ENCODE measurements at places on chromosomes 2 and 18.

GRCh38 chr2:132860220-132860619 lies 190.2 kb upstream of the LYPD1 start:
- DNase-seq: no peak

DNA sequence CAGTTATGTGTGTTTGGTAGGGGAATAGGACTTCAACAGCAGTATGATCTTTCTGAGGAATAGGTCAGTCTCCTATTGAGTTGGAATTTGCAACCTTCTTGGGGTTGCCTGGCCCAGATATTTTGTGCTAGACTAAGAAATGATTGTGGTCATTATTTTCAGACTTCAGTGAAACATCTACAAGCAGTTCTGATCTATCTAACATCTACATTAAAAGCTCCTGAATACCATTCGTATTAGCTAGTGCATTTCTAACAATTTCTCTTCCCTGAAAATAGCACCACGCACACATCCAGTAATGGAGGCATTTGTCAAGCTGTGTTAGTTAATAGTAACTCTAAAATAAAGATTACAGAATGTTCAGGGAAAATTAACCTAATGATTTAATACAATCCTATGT lies 179.3 kb downstream of the FIGN start:
- no peak for DNase-seq

GRCh38 chr2:14137643-14138042 lies 494.9 kb upstream of the LRATD1 start:
- DNase-seq: no peak

DNA sequence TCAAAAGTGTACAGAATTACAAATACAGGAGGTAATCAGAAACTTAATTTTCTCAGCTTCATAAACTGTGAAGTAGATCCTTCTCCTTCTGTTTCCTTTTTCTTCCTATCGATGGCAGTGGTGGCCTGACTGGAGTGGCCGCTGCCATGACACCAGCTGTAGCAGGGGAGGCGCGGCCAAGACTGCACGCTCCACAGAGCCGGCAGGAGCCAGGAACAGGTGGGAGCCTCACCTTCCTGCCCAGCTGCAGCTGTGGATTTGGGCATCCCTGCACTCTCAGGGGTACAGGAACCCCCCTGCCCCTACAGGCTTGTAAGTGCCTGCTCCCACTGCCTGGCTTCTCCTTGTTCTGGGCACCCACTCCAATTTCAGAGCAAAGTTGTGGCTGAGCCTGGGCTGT lies 76.1 kb downstream of the EPB41L3 start:
- no peak for DNase-seq

DNA sequence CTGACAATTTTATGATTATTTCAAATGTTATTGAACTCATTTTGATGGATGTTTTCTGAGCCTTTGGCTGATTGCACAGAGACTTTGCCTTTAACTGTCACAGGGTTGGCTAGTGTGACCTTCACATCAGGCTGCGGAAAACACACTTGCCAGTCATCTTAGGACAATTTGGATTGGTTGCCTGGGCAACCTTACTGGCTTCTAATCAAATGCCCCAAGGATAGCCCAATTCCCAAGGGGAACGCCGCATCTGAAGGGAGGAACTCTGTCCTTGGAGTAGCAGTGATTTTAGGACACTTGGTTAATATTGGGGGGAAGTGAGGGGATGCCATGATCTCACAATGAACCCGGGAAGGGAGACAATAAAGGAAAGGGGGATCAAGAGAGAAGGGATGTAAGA lies 29.5 kb downstream of the OSBPL6 start:
- no peak for DNase-seq

DNA sequence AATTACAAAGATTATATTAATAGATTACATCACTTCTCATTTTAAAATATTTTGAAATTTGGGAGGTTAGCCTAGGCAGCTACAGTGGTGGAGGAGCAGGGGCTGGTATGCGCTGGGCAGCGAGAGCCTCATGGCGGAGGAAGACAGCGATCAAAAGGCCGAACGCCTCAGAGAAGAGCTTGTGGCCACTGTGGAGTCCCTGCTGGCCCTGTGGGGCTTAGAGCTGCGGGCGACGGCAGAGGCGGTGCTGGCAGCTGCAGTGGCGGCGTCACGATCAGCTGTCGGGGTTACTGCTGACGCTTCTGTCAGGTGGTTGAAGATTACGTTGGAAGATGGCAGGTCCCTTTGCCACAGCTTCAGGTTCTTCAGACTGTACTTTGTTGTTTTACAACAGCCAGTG lies 87.4 kb downstream of the ROCK2 start:
- DNase-seq: no peak

DNA sequence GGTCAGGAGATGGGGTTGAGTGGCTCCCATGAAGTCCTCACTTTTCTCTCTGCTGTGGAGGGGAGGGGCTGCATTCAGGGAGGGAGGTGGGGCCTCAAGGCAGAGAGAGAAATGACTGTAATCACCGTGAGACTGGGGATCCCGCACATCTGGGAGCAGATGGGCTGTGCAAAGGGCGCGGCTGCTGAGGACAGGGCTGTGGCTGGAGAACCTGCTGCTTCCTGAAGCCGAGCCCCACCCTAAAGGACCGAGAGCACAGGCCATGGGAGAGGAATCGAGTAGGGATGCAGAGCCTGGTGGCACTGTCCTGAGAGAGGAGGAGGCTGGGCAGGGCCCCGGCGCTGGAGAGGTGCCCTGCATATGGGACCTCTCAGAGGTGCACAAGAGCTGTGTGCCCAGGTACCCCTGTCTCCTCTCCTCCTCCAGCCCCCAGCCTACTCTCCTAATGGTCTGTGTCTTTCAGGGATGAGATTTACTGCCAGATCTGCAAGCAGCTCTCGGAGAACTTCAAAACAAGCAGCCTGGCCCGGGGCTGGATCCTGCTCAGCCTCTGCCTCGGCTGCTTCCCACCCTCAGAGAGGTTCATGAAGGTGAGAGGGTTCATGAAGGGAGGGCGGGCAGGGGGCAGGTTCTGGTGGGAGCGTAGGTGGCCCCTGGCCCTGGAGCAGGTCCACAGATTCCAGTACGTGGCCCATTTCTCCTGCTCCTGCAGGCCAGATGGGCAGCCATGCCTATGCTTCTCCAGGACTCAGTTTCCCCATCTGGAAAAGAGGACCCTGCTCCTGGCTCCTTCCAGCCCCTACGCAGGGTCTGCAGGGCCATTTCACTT lies 25.9 kb upstream of the GPR17 start:
- no peak for DNase-seq

GRCh38 chr2:116095636-116096035 lies 1653.2 kb downstream of the DPP10 start:
- DNase-seq: no peak

GRCh38 chr2:37767959-37768925 lies 96.8 kb upstream of the CDC42EP3 start:
- DNase-seq: no peak

- DNase-seq: no peak
These were observed 51.1 kb downstream of the RTN4 start for GRCh38 chr2:54999182-54999581.
